Midbrain (tissue), 1 donor: ENCODE measurements at places on chromosomes 16 and 17.

- no peak for DNase-seq
Measured at GRCh38 chr17:58371300-58371950, 19.4 kb upstream of the SUPT4H1 start.

GRCh38 chr17:68777243-68777855 lies 176.2 kb upstream of the FAM20A start:
- peak; percentile 88 for DNase-seq

- no peak for DNase-seq
Measured at GRCh38 chr17:59652119-59652518, 32.4 kb downstream of the CLTC start.

DNA sequence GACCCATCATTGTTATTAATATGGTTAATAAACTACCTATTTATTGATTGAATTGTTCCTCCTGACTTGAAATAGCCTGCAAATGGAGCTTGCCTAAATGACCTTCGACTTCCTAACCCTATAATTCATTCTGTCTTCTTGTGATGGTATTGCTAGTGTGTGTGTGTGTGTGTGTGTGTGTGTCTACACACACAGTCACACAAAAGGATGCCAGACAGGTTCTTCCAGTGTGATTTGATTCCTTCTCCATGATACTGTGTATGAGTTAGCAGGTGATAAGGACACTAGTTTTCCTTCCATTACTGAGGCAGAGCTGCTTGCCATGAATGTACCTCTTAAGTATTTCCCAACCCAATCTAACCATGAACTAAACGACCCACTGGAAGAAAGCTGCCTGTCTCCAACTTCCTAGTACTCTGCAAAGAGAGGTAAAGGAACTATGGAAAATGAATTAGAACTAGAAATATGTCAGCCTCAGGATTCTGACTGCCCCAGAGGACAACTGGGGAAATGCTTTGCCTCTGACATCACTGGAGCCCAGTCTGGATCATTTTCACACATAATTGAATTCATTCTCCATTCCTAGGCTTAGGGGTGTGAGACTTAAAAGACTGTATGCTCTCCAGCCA lies 3.5 kb upstream of the CDC6 start:
- DNase-seq: no peak

DNA sequence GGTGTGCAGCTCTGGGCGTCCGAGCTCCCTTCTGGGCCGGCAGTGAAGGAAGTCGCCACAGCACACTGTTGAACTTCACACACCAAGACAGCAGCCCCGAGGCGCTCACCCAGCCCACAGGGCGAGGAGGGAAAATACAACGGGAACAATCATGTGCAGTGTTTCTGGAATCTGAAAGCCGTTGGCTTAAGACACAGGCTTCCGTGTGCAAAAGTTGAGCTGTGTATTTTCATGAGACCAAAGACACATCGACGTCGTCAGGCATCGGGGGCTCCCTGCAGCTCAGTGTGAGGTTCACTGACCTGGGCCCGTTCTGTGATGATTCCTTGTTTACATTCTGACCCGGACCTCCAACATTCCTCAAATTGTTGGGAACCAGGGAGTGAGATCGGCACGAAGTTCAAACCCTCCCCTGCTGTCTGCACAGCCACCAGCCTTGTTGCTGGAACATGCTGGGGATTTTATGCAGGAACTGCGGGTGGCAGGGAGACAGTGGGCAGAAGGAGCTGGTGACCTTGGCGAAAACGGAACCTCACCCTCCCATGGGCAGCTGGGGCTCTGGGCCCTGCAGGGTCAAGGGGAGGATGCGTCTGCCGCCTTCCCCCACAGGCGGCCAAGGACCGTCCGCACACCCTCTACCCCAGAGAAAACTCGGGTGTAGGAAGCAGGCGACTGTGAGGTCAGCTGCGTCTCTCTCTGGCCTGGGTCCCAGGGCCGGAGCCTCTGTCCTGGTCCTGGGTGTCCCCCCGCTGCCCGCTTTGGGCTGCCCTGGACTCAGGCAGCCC lies 72.2 kb downstream of the METRNL start:
- DNase-seq: no peak

- DNase-seq: peak; percentile 30
Measured at GRCh38 chr17:46943501-46944393, 20.8 kb downstream of the GOSR2 start.

GRCh38 chr16:58411336-58411735 lies 19.1 kb downstream of the GINS3 start:
- DNase-seq: no peak

- peak; percentile 57 for DNase-seq
Measured at GRCh38 chr17:19753051-19753509, 5.0 kb upstream of the ALDH3A1 start.

GRCh38 chr17:10224582-10225195 lies 26.3 kb upstream of the GAS7 start:
- peak; percentile 34 for DNase-seq

- no peak for DNase-seq
Measured at GRCh38 chr16:51880776-51881175, 666.2 kb downstream of the TOX3 start.

- peak; percentile 65 for DNase-seq
Measured at GRCh38 chr17:78127888-78128550, 536 bp downstream of the TMC6 start.

GRCh38 chr17:51803161-51803560 lies 355.4 kb downstream of the CA10 start:
- DNase-seq: no peak

DNA sequence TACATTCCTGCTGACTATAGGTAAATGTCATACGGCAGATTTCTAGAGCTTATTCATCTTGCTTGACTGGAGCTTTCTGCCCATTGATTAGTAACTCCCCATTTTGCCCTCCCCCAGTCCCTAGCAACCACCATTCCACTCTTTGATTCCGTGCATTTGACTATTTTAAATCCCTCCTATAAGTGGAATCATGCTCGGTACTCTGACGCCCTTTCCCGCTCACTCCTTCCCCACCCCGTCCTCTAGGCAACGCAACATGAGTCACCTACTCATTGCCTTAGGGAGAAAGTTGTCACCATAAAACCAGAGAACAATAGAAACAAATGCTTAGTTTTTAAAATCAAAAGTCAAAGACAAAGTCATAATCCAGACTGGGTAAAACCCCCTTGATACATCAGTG lies 45.5 kb upstream of the RBBP6 start:
- no peak for DNase-seq

- DNase-seq: no peak
Measured at GRCh38 chr17:74599023-74599399, 6.9 kb upstream of the CD300LD start.

- DNase-seq: no peak
Measured at GRCh38 chr17:79066963-79067362, 7.7 kb upstream of the ENGASE start.

GRCh38 chr16:63038397-63039106 lies 1002.3 kb upstream of the CDH8 start:
- no peak for DNase-seq

- no peak for DNase-seq
Measured at GRCh38 chr16:89729863-89730593, 8.7 kb downstream of the ZNF276 start.

DNA sequence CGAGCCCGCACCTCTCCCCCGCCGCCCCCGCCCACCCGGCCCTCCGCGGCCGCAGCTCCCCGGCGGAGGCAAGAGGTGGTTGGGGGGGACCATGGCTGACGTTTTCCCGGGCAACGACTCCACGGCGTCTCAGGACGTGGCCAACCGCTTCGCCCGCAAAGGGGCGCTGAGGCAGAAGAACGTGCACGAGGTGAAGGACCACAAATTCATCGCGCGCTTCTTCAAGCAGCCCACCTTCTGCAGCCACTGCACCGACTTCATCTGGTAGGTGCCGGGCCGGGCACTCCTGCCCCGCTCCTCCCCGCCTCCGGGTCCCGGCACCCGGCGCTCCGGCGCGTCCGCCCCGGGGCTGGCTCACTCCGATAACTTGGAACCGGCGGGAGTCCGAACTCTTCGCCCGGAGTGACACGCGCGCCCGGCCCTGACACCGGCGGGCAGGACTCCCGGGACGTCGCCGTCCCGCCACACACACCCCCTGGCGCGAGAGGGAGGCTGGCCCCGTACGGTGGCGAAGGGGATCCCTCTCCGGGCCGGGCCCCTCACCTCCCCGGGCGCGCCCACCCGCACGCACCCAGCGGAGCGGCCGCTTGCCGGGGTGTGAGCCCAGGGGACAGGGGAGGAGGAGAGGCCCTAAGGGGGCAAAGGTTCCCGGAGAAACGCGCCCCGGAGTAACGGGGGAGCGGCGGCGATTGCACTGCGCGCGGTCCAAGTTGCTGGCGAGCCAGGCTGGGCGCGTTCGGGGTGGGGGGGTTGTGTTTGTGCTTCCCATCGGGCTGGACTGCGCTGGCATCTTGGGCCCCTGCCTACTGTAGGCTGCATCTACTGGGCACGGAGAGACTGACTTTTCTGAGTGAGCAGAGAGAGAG lies 581 bp downstream of the PRKCA start:
- DNase-seq: peak; percentile 59

DNA sequence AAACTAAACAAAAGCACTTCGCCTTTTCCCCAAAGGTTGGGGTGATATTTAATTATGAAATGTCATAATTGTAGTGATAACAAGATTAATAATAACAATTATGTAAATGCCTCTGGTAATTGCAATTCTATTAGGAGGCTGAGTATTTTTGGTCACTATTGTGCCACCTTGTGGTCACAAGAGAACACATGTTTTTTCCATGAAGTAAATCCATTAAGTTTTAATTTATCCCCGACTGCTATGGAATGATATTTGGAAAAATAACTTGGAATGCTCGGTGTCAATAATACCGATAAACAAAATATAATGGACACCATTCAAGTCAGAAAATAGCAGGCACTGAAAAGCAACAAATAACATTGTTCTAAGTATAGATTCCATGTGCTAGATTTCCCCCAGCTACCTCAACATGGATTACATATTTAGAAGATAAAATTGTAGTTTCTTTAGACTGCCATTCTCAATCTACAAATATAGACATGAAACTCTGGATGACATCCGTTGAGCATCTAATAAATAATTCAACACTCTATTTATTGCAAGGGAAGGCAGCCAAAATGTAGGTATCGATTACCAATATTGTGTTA lies 25.0 kb upstream of the KCNJ2 start:
- DNase-seq: peak; percentile 46

GRCh38 chr16:67412294-67412693 lies 4.0 kb downstream of the ZDHHC1 start:
- DNase-seq: no peak

DNA sequence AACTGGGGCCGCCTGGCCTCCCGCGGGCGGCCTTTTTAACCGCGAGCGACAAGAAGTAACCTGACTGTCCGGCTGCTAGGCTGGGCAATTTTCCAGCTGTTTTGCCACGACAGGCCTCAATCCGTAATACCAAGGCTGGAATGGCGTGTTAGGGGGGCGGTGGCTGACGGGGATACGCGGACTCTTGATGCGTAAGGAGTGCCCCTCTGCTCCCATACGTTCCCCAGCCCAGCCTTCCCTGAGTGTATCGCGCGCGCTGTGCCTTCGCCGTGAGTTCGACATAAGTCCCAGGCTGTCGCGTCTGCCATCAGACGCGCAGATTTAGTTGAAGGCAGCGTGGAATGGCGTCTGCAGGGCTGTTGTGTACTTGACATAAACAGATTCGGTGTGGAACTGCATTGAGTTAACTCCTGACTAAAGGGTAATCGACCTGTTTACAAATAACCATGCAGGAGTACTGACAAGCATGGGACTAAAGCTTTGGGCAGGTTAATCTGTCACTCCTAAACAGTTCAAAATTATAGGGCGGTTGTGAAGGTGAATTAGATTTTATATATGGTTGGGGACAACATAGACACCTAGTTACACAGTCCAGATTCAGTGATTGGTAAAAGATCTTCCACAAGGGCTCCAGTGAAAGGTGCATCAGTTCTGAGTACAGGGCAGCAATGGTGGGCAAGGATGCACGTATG lies 16.6 kb upstream of the ERN1 start:
- peak; percentile 75 for DNase-seq

GRCh38 chr17:65022751-65023700 lies 33.5 kb downstream of the GNA13 start:
- DNase-seq: no peak

DNA sequence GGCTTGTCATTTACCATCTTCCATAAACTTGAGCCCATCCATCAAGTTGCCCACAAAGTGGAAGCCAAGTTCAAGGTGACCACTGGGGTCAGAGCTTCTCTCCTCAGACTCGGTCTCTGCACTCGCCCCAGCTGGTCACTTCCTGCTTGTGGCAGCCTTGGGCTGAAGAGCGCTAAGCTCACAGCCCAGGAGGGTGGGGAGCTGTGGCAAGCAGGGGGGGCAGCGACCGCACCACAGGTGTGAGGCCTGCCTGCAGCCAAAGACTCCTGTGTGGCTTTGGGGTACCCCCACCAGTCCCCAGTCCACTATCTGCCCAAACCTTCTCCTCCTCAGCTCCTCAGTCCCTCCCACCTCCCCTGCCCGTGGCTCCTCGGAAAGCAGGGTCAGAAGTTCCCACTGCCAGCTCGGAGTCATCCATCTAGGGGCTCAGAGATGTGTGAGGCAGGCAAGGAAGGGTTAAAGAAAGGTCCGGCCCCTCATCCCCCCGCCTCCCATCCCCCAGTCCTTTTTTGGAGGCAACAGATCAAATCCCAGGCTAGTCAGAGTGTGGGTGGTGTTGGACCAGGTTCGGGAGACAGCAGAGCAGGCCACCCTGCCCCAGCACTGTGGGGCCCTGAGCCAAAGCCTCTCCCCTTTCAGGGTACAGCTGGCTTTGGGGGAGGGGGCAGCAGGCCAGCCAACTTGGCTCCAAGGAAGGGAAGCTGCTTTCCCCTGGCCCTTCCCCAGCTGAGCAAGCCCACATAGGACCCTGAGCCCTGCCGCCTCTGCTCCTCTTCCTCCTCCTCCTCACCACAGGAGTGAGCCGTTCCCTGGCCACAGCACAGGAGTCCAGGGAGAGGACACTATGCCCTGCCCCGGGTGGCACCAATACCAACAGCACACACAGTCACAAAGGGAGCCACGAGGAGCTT lies 3.2 kb downstream of the CSF3 start:
- no peak for DNase-seq

- no peak for DNase-seq
Measured at GRCh38 chr16:86217891-86218270, 292.4 kb upstream of the FOXF1 start.

DNA sequence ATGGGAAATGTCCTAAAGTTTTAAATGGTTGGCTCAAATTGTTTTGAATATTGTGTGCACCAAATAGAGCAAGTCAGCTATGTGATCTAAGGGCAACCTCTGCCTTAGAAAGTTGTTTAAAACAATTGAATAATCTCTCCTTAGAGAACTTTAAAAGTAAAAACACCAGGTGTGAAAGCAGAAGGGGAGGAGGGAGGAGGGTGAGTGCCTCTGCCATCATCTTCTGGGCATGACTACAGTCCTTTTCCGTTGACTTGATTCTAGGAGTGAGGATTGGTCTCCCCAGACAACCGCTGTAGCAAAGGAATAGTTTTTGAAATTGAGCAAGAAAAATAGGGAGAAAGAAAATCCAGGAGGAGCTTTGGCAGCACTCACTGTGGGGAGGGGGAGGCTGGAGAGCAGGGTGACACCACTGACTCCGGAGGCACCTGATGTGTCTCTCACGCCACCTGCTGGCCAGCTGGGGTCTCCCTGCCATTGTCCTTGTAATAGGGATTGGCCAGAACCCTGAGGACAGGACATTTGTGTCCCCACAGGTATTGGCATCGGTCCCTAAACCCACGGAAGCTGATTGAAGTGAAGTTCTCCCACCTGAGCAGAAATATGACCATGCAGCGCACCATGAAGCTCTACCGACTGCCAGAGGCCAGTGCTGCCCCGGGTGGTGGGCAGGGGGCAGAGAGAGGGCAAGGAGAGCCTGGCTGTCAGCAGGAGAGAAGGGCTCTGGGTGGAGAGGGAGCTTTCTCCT lies 33.3 kb downstream of the PLCD3 start:
- DNase-seq: peak; percentile 82

GRCh38 chr16:68575082-68575481 lies 36.0 kb downstream of the ZFP90 start:
- no peak for DNase-seq

GRCh38 chr16:49537924-49538459 lies 164.4 kb downstream of the C16orf78 start:
- no peak for DNase-seq
